ENCODE measurements at places on chromosomes 6 and 20.

DNA sequence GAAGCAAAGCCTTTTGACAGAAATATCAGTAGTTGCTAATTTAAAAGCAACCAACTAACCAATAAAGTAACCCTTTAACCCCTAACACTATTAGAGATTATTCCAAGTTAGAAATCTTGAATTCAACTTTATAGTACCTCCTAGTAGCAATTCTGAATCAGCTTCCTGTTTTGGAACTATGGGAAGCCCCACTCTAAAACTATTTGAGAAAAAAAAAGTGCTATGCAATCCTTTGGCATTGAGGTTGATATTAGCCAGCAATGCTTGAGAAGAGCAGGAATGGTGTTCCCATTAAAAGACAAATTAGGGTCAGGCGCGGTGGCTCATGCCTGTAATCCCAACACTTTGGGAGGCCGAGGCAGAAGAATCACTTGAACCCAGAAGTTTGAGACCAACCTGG lies 306.2 kb upstream of the ZFP64 start:
- DNase-seq: no peak

DNA sequence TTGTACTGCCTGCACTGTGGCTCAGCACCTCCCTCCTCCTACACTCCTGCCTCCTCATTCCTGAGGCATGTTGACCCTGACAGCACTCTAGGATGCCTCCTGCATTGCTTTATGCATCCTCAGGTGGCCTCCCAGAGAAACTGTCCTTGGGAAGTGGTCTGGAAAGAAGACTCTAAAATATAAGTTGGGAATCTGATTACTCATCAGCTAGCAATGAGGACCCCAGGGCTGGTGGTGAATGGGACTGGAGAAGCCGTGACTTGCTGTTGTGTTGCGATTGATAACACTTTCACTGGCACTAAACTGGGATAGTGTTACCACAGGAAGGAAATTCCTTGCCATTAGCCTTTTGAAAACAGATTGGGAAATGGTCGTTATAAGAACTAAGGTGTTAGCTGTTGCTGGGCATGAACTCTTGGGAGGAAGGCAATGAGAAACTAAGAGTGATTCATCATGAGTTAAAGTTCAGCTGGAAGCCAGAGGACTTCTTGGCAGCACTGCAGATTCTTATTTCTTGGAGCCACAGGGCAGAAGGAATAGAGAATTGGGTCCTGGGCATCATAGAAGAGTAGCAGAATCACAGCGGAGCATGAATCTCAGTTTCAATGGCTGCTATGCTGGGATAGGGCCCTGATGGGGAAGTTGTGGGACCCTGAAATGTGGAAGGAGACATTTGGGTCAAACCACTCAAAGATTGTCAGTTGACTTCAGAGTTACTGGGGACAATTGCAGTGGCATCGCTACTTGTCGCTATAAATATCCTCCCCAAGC lies 10.1 kb upstream of the SIRPD start:
- DNase-seq: peak; percentile 46

- DNase-seq: peak; percentile 16
These were observed 174.1 kb downstream of the ADAT2 start for GRCh38 chr6:143276436-143276835.

DNA sequence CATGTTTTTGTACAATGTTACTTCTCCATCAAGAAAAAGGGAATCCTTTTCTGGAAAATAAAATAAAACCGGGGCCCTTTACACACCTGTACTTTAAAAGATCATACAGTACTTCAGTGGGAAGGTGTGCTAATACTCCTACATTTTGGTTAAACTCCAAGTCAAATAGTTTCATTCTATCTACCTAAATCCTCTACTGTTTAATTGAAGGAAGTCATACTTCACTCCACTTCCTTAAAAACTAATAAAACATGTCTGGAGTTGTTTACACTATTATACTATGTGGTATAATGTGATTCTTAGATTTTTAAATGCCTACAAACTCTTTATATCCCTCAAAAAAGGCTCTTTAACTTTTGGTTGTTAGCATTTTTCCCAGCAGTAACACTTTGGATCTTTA lies 18.6 kb upstream of the HBS1L start:
- DNase-seq: no peak

- no peak for DNase-seq
These were observed 41.7 kb upstream of the CHRNA4 start for GRCh38 chr20:63402860-63403220.

DNA sequence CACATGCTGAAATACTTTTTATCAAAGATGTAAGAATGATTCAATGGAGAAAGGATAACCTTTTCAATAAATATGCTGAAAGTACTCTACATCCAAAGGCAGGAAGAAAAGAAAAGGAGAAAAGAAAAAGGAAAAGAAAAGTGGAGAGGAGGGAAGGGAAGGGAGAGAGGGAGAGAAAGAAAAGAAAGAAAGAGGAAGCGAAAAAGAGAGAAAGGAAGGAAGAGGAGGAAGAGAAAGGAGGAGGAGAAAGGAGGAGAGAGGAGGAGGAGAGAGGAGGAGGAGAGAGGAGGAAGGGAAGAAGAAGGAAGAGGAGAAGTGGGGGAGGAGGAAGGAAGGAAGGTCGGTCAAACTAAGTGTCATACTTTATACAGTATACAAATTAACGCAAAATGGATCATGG lies 297.4 kb upstream of the HSF2 start:
- DNase-seq: no peak

- no peak for DNase-seq
These were observed 47.6 kb downstream of the CD109 start for GRCh38 chr6:73743556-73743955.

DNA sequence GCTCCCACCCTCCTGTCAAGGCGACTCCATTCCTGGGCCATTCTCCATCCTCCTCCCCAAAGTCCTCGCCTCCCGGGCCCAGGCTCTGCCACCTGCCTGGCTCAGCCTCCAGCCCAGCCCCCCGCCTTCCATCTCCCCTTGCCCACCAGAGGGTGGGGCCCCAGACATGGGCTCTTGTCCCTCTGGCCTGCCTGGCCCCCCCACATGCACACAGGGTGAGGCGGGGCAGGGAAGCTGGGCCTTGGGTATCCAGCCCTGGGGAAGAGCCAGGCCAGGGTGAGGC lies 95.2 kb downstream of the YTHDF1 start:
- DNase-seq: no peak

- DNase-seq: no peak
These were observed 706.4 kb upstream of the MMS22L start for GRCh38 chr6:97989451-97989850.

GRCh38 chr6:168999392-168999791 lies 254.3 kb downstream of the THBS2 start:
- DNase-seq: no peak

- DNase-seq: no peak
These were observed 16.4 kb downstream of the SYNJ2 start for GRCh38 chr6:157997893-157998608.

- peak; percentile 32 for DNase-seq
These were observed 23.0 kb downstream of the CEBPB start for GRCh38 chr20:50213531-50214106.

DNA sequence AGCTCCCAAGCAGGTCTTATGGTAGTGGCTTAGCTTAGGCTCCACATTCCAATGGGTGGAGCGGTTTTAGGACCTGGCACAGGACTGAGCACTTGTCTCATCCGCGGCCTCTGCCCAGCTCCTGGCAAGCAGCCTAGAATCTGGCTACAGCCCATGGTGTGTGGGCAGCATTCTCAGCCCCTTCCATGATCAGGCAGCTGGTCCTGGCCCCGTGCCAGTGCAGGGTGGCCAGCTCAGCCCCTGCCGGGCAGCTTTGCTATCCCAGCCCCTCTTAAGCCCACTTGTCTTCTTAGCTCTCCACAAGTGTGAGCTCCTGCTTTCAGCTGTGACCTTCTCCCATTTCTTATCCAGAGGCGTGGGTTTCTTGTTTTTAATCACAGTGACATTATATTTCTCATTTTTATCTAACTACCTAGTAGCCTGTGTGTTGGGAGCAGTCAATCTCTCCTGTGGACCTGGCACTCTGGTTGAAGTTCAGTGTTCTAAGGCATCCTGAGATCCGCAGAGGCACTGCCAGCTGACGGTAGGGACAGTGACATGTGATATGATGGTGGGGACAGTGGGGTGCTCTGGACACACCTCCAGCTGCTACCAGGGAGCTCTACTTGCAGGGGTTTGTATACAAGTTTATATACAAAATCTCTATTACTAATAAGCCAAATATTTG lies 119.9 kb upstream of the PRND start:
- DNase-seq: no peak

Measured in inflammatory macrophage (primary cell).